ENCODE measurements at places on chromosomes 6 and 20.
A peak's percentile ranks its signal among the peaks of the same experiment; 100 is the strongest.

DNA sequence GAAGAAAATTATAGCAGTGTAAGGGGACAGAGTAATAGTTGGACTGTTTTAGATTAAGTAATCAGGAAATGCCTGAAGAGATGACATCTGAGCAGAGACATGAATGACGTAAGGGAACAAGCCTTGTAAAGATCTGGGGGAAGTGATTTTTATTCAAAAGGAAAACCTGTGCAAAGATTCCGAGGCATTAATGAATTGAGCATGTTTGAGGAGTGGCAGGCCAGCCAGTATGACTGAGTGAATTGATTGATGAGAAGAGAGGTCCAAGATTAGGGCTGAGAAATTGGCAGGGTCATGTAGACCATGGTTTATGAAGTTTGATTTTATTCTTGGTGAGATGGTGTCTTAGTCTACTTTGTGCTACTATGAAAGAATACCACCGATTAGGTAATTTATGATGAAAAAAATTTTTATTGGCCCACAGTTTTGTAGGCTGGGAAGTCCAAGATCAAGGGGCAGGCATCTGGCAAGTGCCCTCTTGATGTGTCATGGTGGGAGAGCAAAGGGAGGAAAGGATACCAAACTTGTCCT, 95.1 kb downstream of the LIN28B start:
- no peak for DNase-seq

DNA sequence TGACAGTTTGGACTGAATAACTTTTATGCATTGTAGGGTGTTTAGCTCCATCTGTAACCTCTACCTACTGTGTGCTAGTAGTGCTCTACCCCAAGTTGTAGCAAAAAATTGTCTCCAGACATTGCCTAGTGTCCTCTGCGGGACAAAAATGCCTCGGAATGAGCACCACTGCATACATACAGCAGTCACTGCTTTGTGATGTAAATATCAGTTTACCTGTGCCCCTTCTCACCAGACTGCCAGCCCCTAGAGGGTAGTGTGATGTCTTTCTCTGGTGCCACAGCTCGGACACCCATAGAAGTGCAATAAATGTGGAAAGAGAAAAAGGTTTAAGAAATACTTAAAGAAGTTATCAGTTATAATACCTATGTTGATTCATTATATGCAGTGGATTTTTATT, 25.1 kb downstream of the TMEM200A start:
- no peak for DNase-seq

DNA sequence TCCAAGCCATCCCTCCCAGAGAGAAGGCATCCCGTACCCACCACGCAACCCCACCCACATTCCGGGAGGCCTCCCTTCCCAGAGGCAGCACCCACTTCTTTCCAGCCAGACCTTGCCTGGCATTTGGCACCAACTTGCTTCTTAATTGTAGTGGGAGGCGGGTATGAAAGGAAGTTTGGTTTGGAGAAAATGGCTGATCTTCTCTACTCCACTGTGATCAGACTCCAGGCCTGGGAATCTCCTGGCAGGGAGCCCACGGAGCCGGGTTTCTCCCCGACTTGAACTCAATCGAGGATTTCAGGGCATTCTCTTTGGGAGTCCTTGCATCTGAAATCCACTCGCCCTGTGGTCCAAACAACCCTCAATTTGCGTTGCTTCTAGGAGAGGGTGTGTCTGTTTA, 107.1 kb downstream of the ZDHHC14 start:
- no peak for DNase-seq

- peak; percentile 64 for DNase-seq
Observed at GRCh38 chr20:17077030-17077429, 149.8 kb upstream of the PCSK2 start.

- DNase-seq, result no peak
Observed at GRCh38 chr6:165580136-165580535, 82.9 kb downstream of the PDE10A start.

- DNase-seq, result peak; percentile 8
Observed at GRCh38 chr20:57930351-57930750, 220.5 kb upstream of the PMEPA1 start.

- DNase-seq, result no peak
Observed at GRCh38 chr6:6285679-6286078, 34.8 kb downstream of the F13A1 start.

GRCh38 chr6:116447496-116448011, 13.6 kb upstream of the CALHM6 start:
- no peak for DNase-seq

DNA sequence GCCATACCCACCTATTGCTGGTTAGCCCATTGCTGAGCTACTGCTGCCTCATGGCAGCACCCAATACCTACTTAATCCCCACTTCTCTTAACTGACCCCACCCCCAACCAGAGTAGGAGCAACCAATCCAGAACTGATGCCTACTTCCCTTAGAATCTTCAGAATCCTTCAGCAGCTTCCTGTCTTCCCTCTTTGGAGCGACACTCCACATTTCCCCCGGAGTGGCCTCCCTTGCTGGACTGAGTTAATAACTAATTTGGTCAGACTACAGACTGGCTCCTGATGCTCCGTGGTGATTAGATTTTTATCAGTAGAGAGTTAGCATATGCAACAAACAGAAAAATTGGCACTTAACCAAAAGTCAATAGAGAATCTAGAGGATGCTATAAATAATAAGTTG, 51.2 kb upstream of the UBR2 start:
- no peak for DNase-seq

DNA sequence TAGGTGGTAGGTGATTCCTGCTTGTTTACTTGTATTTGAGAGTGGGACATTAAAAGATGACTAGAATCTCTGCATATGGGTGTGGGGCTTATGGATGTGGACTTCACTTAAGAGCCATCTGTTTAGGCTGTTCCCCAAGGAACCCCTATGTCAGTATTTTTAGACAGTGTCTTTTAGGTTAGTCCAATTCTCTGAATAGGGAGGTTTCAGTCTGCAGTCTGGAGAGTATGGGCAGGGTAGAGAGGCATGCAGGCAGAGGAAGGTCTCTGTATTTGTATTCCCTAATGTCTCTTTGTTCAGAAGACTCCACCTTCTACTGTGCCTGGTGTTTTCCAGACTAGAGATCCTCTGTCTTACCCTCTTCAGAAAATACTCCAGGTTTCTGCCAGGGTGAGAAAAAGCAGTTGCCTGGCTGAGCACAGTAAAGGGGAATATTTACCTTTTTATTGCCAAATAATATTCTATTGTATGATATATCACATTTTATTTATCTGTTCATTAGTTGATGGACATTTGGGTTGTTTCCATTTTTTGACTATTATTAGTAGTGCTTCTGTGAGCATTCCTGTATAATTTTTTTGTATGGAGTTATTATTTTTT, 19.1 kb downstream of the SLX4IP start:
- no peak for DNase-seq

DNA sequence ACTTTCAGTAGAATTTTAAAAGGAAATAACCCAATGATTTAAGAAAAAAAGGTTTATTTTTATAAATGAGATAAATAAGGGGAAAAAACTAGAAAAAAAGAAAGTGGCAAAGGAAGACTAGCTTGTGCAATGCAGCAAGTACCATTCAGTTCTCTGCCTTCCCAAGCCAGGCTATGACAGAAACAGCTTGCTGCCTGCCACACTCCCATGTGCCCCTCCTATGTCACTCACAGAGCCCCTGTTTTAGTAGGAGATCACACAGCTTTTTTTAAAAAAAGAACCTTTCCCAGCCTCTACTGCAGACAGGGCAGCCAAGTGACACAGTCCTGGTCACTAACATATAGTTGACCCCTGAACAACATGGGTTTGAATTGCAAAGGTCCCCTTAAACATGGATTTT, 13.5 kb downstream of the TBC1D7 start:
- no peak for DNase-seq

DNA sequence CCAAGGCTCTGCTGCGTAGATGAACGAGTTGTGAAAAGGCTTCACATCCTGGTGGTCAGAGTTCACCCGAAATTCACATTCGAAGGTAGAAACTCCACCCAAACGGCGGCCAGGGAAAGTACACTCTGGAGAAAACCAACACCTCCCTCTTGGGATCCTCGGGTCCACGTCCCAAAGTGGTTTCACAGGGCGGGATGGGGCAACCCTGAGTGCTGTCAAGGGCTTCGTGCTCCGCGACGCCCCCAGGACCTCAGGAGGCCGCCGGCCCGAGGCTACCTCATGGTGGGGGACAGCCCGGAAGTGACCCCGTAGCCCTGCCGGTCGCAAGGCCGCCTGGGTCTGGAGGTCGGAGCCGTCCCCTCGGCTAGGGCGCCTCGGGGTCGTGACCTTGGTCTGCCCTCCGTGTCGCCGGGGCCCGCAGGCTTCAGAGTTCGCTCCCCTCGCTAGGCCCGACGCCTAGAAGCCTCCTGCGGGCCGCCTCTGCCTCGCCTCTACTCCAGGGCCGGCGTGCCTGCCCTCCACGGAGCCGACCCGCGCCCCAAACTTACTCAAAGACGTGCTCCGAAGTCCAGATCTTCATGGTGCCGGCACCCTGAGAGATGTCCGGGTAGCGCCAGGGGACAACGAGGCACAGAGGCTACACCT, at the start of gene PRELID3B:
Gene PRELID3B (minus strand): TSS at position 636 of the 645 bp plus-strand sequence. CDS start 56 bp downstream, at position 580.
- no peak for DNase-seq

DNA sequence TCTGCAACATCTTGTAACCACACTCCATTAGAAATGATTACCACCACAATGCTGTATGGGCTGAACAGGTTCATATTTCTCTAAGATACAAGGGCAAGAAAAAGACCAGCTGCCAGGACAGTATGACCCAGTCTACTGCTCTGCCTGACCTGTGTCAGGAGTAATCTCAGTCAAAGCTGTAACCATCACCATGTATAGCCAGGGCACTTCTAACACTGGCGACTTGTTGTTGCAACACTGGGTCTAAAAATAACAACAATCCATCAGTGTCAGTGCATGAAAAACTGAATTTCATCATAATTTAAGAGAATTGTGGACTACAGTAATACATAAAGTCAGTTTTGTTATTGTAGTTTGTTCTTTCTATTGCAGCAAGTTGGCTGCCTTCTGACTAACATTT, 738.6 kb upstream of the ADGRB3 start:
- DNase-seq, result no peak

DNA sequence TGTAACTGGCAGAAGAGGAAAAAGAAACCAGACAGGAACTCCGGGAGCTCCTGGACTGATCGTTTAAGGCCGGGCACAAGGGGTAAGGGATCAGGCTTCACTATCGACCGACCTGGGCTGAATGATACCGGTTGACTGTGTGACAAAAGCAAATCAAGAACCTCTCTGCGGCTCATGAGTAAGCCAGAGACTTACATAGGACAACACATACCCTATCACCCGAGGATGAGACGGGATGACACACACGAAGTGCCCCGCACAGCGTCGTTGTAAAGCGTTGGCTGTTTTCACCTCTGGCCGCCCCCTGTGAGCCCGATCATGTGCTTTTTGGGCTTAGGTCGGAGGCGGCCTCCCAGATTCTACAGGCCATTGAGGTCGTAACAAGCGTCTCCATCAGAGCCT, 695 bp upstream of the TGIF2 start:
- DNase-seq, result no peak

DNA sequence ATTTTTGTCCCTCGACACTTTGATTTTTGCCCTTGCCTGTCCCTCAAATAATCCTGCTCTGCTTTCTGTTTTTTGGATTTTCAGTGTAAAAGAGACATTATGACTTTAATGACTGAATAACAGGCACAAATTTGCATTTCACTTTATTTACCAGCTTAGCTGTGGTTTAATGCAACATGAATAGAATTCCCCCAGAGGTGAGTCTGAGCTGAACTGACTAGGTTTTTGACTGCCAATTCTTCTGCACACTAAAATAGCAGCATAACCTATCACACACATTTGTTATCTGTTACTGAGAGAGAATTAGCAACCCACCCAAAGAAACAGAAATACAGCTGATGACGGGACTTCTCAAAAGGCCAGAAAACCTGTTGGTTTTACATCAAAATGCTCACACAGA, 3.9 kb upstream of the RBM24 start:
- no peak for DNase-seq

DNA sequence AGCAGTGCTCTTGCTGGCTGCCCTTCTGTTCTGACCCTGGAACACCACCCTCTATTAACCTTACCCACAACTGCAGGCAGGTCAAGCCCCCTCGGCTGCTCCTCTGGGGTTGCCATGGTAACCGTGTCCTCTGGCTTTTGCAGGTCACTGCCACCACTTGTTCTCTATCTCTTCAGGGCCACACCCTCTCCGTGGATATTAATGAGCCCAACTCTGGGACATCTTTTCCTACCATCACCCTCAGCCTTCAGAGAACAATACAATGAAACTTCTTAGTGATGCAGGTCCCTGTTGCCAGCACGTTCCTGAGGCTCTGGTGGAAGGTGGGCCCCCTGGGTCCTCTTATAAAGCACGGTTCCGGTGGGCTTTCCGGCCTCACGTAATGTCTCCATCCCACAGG, 30.8 kb upstream of the MICB start:
- DNase-seq, result no peak

DNA sequence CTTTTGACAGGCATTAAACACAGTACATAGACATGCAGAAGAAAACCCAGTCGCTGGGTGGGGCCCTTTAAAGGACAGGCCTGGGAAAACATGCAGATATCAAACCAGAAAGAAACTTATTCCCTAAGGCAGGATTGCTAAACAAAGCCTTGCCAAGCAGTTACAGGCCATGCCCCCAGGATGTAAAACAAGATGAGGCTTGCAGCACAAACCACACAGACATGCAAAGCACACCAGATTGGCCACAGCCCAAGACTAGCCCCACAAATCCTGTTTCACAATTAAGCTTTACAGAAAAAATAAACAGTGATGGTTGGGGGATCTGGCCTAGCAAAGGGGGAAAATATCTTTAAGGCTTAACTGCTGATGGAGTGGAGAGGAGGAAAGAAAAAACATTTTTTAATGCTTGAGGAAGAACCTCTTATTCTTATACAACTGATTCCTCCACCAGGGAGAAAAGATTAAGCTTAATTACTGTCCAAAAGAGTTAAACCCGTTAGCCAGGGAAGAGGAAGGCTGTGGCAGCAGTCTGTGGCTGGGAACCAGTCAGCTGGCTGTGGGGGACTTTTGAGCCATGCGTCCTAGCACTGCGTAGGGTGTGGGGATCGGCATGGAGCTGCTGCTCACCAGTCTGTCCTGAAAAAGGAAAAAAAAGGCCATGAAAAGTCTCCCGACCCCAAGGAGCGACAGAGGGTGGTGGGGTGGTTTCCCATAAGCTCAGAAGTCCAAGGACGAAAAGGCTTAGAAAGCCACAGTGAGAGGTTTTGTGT, 28.4 kb downstream of the COL19A1 start:
- DNase-seq, result peak; percentile 65

- peak; percentile 2 for DNase-seq
Observed at GRCh38 chr6:29981211-29981812, 39.0 kb downstream of the HLA-A start.

- DNase-seq, result no peak
Observed at GRCh38 chr6:47091886-47092668, 49.9 kb upstream of the ADGRF1 start.

GRCh38 chr6:44590471-44590870, 203.0 kb downstream of the CDC5L start:
- DNase-seq, result no peak

- no peak for DNase-seq
Observed at GRCh38 chr20:63328718-63329275, 32.4 kb downstream of the CHRNA4 start.

- DNase-seq, result no peak
Observed at GRCh38 chr6:129725341-129725740, 15.4 kb upstream of the ARHGAP18 start.
